ENCODE measurements at places on chromosomes 7 and 10. TPM values are rescaled to one million over a fixed set of nuclear protein-coding genes. Genes with fewer than 3 reads are reported as not detected.

DNA sequence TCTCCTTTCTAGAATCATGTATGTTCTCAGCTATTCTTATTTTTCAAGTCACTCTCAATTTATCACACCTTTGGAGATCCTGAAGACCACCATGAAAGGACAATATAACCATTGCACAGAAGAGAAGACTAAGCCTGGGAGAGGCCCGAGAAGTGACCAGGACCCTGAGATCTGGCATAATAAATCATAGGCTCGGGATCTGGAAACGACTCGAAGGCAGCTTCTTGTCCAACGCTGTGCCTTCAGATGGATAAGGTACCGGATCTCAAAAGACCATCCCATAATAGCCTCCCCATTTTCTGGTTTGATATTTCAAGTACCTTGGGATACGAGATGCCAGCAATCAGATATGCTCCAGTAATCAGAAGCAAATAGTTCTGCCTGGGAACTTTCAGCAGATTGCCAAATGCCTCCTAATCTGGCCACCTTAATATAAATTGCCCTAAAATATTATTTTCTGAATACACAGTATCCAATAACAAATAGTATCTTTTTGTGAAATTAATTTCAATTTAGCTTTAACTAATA is 179.2 kb upstream of the ZMIZ1 start:
- no peak for DNase-seq
- H3K36me3 ChIP-seq: no peaks in the 10 kb centered on the region
- no peak overlapping the region for H3K27ac ChIP-seq
- H3K27me3 ChIP-seq: peaks cover 15% of the 10 kb centered on the region

DNA sequence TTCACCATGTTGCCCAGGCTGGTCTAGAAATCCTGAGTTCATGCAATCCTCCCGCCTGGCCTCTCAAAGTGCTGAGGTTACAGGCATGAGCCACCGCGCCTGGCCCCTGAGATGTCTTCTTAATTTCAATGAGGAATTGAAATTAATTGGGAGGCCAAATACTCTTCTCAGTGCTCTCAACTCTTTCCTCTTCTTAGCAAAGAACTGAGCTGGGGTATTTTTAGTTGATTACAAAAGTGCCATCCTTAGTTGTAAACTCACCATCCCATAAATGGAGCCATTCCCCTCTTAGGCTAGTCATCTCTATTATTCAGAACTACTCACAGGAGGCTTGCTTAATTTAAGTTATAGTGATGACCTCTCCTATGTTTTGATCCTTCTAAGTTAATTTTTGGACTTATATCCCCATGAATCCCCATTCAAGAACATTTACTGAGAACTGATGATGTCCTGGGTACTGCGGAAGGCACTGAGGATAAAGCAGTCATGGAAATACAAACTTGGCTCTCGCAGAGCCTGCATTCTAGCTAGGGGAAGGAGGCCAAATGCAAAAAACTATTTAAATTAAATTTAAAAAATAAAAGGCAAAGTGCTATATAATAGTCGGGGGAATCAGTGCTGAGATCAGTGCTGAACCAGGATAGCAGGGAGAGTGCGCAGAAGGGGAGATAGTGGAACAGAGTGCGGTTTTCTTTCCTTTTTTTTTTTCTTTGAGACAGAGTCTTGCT is 145.3 kb downstream of the SFMBT2 start:
- DNase-seq: no peak
- H3K27me3 ChIP-seq: no peaks in the 10 kb centered on the region
- no peak overlapping the region for H3K4me3 ChIP-seq
- no peak overlapping the region for H3K27ac ChIP-seq
- H3K36me3 ChIP-seq: no peaks in the 10 kb centered on the region

The ZP3 gene
- total RNA-seq: 1.4 TPM

DNA sequence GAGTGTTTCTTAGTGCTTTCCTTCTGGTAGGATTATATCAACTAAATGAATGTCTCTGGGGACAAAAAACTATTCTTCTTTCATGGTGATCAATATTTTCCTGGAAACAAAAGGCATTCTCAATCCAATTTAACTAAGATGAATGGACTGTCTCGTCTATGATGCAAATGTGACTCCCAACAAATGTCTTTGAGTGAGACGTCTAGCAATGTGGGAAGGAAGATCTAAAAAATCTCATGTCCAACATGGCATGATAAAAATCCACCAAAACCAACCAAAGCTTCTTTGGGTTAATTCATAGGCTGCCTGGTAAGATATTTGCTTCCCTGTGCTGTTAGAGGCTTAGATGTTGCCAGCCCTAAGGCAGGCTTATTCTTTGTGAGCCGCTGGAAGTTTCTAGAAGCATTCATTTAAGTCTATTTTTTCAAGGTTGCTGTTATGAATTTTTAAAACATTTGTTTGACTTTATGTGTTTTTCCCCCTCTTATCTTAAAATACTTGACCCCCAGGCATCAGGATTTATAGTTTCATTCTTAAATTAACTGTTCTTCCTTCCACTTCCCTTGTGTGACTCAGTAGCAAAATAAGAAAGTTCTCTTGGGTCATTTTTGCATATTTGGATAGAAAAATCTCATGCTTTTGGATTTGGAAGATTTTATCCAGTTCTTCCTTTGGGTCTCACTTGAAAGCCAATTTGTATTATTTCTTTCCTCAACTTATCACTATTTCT is 156.3 kb downstream of the NRP1 start:
- peaks cover 18% of the 10 kb centered on the region for H3K36me3 ChIP-seq

DNA sequence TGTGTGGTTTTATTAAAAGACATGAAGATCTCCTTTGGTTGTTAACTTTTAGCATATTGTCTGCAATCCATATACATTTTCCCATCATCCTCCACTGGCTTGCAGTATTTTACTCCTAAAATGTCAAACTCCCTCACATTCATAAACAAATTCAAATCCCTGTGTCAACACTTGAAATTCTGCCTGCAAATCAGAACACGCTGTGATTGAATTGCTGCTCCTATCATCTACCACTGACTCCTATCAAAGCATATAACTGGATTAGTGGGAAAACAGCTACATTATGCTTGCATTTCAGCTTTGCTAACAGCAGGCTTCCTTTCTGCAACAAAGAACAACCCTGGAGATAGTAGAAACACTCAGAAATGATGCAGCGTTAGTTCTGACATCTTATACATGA is 281.8 kb upstream of the HGF start:
- H3K36me3 ChIP-seq: no peaks in the 10 kb centered on the region
- no peaks in the 10 kb centered on the region for H3K27me3 ChIP-seq
- no peak overlapping the region for H3K4me3 ChIP-seq
- no peak overlapping the region for H3K27ac ChIP-seq
- no peak for DNase-seq
- peaks cover 19% of the 10 kb centered on the region for H3K4me1 ChIP-seq

DNA sequence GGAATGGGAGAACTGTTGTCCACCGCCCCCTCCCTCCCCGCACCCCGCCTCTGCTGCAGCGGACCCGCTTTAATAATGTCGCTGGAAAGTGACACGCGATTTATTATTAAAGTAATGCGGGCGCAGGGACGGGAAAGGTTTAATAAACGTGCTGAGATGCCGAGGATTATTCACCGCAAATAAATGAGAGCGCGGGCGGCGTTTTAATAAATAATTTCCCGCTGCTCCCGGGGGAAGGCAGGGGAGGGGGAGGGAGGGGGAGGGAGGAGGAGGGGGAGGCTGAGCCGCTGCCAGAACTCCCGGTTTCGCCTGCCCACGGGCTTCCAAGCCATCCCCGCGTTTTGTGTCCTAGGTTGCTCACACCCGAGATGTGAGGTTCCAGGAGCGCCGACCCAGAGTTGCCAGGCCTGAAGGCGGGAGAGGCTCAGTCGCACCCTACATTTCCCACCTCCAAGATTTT is 5.1 kb downstream of the KAZALD1 start:
- no peak for DNase-seq
- no peak overlapping the region for H3K27ac ChIP-seq
- peaks cover 10% of the 10 kb centered on the region for H3K27me3 ChIP-seq
- H3K36me3 ChIP-seq: no peaks in the 10 kb centered on the region

- H3K4me1 ChIP-seq: peaks cover 5% of the 10 kb centered on the region
- DNase-seq: peak; percentile 34
- H3K27ac ChIP-seq: no peak overlapping the region
- no peaks in the 10 kb centered on the region for H3K27me3 ChIP-seq
Measured at GRCh38 chr10:88008866-88009470, 145.5 kb downstream of the PTEN start.

DNA sequence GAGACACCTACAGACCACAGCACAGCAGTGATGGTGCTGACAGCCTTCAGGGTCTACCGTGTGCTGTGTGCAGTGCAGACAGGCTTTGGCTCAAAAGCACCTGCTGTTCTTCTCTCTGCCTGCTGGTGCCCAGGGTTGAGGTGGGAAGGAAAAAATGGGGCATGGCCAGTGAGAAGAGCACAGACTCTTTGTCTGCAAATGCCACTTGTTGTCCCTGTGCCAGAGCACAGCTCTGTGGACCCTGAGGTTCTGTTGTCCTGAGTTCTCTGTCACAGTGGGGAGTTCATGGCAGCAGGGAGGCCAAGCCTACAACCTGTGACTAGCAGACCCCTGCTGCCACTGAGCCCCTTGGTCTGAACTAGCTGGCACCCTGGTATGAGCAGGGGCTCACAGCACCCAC is 376.7 kb downstream of the GLRX3 start:
- H3K36me3 ChIP-seq: no peaks in the 10 kb centered on the region
- no peak overlapping the region for H3K4me3 ChIP-seq
- H3K4me1 ChIP-seq: no peaks in the 10 kb centered on the region

GRCh38 chr7:155835446-155836215 is 23.4 kb upstream of the SHH start:
- no peak for DNase-seq
- H3K4me1 ChIP-seq: no peaks in the 10 kb centered on the region
- H3K36me3 ChIP-seq: no peaks in the 10 kb centered on the region
- H3K27ac ChIP-seq: no peak overlapping the region
- H3K27me3 ChIP-seq: peaks cover 7% of the 10 kb centered on the region

GRCh38 chr10:33010132-33011037 is 52.4 kb upstream of the ITGB1 start:
- no peaks in the 10 kb centered on the region for H3K36me3 ChIP-seq
- H3K4me1 ChIP-seq: peaks cover 43% of the 10 kb centered on the region
- no peaks in the 10 kb centered on the region for H3K27me3 ChIP-seq
- no peak overlapping the region for H3K4me3 ChIP-seq
- H3K27ac ChIP-seq: peak overlapping the region; percentile 48

- H3K4me3 ChIP-seq: no peak overlapping the region
- peaks cover 32% of the 10 kb centered on the region for H3K36me3 ChIP-seq
- no peaks in the 10 kb centered on the region for H3K4me1 ChIP-seq
- H3K27ac ChIP-seq: no peak overlapping the region
- no peaks in the 10 kb centered on the region for H3K27me3 ChIP-seq
Measured at GRCh38 chr10:86500846-86501245, 20.7 kb downstream of the WAPL start.

GRCh38 chr7:66643395-66643794 is 14.7 kb downstream of the KCTD7 start:
- no peak for DNase-seq
- H3K4me1 ChIP-seq: no peaks in the 10 kb centered on the region
- H3K4me3 ChIP-seq: no peak overlapping the region

- peaks cover 42% of the 10 kb centered on the region for H3K4me1 ChIP-seq
- H3K36me3 ChIP-seq: no peaks in the 10 kb centered on the region
- no peaks in the 10 kb centered on the region for H3K27me3 ChIP-seq
Measured at GRCh38 chr7:130490888-130491804, 739 bp upstream of the MEST start.

GRCh38 chr10:67257018-67257417 is 331.2 kb downstream of the LRRTM3 start:
- no peak overlapping the region for H3K27ac ChIP-seq
- no peaks in the 10 kb centered on the region for H3K27me3 ChIP-seq
- no peaks in the 10 kb centered on the region for H3K36me3 ChIP-seq
- no peaks in the 10 kb centered on the region for H3K4me1 ChIP-seq
- DNase-seq: peak; percentile 25

DNA sequence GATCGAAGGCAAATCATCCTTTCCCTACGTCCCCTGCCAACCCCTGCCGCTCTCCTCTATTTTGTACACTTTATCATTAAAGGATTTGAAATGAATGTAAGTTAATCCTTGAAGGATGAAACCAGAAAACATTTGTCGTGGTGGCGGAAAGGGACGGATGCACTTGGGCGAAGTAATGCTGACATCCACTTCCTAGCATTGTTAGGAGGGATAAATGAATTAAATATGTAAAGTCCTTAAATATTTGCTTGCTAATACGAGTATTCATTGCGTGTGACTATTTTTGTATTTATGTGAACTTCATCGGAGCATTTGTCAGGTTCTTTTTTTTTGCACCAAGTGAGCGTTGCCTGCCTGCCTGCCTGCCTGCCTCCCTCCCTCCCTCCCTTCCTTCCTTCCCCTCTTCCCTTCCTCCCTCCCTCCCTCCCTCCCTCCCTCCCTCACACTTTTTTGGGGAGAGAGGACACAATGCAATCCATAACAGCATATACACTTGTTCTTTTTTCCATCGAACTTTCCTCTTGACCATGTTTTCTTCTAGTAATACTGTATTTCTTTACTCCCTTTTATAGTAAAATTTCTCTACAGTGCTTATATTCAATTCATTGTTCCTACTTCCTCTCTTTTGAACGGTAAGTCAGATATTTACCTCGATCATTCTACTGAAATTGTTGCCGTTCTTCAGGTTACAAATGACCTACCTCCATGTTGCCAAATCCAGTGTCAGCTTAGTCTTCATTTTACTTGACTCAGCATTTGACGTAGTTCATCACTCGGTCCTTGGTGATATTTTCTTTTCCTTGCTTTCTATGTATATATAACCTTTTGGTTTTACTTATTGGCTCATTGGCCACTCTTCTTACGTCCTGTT is 831 bp downstream of the CCDC7 start:
- H3K27me3 ChIP-seq: no peaks in the 10 kb centered on the region
- H3K27ac ChIP-seq: peak overlapping the region; percentile 95
- peak; percentile 17 for DNase-seq
- H3K4me3 ChIP-seq: peak overlapping the region; percentile 77
- peaks cover 6% of the 10 kb centered on the region for H3K4me1 ChIP-seq

The BBS9 gene
- 25.1 TPM for total RNA-seq

GRCh38 chr7:134016942-134017303 is 110.2 kb upstream of the LRGUK start:
- H3K4me3 ChIP-seq: no peak overlapping the region
- H3K27me3 ChIP-seq: no peaks in the 10 kb centered on the region
- DNase-seq: no peak
- H3K4me1 ChIP-seq: no peaks in the 10 kb centered on the region

GRCh38 chr7:57308631-57309408 is 141.2 kb upstream of the ZNF716 start:
- no peaks in the 10 kb centered on the region for H3K4me1 ChIP-seq
- H3K27me3 ChIP-seq: no peaks in the 10 kb centered on the region
- no peaks in the 10 kb centered on the region for H3K36me3 ChIP-seq
- H3K4me3 ChIP-seq: no peak overlapping the region
- H3K27ac ChIP-seq: no peak overlapping the region

The EIF5AL1 gene
- 1.1 TPM for total RNA-seq

The GRM3 gene
- not detected for total RNA-seq

The GRID1 gene
- 0.48 TPM for total RNA-seq

The DRGX gene
- total RNA-seq: not detected

The EFCAB10 gene
- total RNA-seq: 0.38 TPM

GRCh38 chr10:88668465-88668864 is 4.2 kb downstream of the LIPF start:
- H3K4me3 ChIP-seq: no peak overlapping the region
- no peaks in the 10 kb centered on the region for H3K36me3 ChIP-seq
- no peaks in the 10 kb centered on the region for H3K4me1 ChIP-seq
- H3K27me3 ChIP-seq: no peaks in the 10 kb centered on the region
- no peak for DNase-seq
- no peak overlapping the region for H3K27ac ChIP-seq

- no peak overlapping the region for H3K27ac ChIP-seq
- DNase-seq: no peak
- H3K4me3 ChIP-seq: no peak overlapping the region
- H3K27me3 ChIP-seq: no peaks in the 10 kb centered on the region
- H3K36me3 ChIP-seq: no peaks in the 10 kb centered on the region
Measured at GRCh38 chr7:104341546-104341945, 13.1 kb downstream of the LHFPL3 start.

Data from astrocyte (in vitro differentiated cells and primary cell).